Left forelimb (tissue), 1 donor: ENCODE measurements at places on chromosomes 3 and 15.
A peak's percentile ranks its signal among the peaks of the same experiment; 100 is the strongest.

DNA sequence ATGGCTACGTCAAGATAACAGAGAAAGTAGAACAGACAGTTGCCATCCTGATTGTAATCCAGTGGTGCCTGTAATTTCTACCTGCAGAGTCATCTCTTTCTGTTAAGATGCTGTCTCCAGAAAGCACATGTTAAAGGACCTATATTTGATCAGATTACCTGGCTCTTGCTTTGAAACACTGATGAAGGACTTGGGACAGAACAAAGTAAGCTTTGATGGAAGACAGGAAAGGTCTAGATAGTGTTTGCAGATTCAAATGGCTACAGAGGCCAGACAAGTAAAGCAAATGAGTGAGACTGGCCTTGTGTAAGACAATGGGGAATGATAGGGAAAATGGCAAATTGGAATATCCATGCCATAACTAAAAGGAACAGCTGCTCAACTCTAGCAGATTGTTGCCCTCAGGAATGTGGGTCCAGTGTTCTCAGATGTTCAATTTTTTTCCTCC is 1.8 kb upstream of the GSK3B start:
- DNase-seq: no peak

GRCh38 chr3:190983875-190984274 is 121.4 kb upstream of the GMNC start:
- DNase-seq: no peak

- DNase-seq: no peak
These were observed 407.1 kb upstream of the KCNMB2 start for GRCh38 chr3:178129109-178129508.

DNA sequence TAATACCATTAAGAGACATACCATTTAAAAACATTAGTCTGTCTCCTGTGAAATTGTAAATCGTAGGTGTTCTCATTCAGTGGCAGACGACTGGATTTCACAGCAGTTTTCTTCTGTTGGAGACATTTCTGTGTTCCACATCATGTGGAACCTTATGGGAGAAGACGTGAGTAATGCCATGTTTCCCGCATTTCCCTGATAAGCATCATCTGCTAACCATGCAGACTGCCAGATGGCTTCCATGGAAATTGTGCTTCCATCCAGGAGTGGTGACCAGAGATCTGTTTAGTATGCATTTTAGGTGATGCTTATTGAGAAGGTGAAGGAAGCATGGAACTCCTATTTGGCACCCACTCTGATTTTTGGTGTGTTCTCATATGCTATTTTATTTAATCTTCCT is 28.4 kb upstream of the ST3GAL6 start:
- DNase-seq: no peak

GRCh38 chr15:83991163-83991562 is 244.4 kb upstream of the GOLGA6L4 start:
- DNase-seq: no peak

DNA sequence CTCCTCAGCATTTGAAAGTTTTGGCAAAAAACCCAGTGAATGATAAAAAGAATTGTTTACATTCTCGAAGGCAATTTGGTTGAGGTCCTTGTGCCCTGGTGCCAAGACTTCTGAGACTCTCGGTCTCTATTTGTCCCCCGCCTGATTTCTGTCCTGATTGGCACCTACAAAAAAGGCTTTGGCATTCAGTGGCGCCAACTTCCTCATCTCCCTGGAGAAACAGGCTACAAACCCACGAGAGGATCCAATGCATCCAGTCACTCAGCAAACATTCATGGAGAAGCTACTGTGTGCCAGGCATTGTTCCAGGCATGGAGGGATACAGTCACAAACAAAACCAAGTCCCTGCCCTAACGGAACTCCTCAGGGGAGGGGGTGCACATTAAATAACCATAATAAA is 42.7 kb downstream of the HES1 start:
- no peak for DNase-seq

DNA sequence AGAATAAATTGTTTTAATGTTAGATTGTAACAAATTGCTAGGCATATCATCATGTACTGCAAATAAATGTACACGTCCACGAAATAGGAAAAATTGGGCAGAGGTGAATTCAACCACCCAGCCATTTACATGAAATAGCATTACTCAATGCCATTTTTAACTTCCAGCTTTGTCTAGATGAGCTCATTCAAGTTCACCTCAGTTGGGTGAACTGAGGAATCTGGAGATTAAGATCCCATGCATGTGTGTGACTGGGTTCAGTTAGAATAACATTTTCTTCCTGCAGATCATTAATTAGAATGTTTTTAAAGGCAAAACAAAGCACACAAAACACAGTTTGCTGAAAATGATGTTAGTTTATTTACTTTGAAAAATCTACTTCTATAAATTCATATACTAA is 767.8 kb upstream of the GOLIM4 start:
- no peak for DNase-seq

- no peak for DNase-seq
These were observed 666.5 kb downstream of the SQOR start for GRCh38 chr15:46301291-46301690.

DNA sequence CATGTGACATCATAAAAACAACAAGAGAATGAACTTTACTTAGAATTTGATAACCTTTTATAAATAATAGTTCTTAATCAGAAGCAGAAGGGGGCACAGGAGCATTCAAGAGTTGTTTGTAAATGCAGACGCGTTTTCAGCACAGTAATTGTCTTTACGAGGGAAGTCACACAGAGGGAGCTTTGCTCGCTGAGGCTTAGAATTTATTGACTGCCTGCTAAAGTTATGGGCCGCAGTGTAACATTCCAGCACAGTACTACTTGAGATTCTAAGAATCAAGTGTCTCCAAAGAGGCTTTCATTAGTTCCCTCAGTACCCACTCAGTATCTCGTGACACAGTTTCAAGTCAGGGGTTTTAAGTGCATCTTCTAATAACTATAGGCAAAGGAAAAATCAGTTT is 288.7 kb downstream of the NR2F2 start:
- DNase-seq: no peak

- no peak for DNase-seq
These were observed 581.4 kb upstream of the DPPA4 start for GRCh38 chr3:109918740-109919139.

DNA sequence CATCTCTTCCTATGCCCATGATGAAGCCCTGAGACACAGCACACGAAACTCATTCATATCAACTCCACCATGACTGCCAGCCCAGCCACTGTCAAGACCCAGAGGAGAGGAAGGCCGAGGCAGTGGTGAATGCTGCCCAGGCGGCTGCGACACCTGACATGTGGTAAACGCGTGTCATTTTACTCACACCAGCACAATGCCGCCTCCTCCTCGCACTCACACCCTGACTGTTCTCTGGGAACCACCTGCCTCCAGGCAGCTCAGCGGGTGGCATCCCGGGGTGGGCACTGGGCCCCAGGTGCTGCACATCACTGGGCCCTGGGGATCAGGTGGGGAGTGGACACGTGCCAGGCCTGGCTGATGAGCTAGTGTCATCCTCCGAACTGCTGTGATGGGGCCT is 21.5 kb downstream of the KLHL25 start:
- no peak for DNase-seq

- DNase-seq: no peak
These were observed 1.8 kb downstream of the PSTPIP1 start for GRCh38 chr15:76996526-76997401.

GRCh38 chr15:25247407-25248038 is 191.3 kb downstream of the UBE3A start:
- peak; percentile 55 for DNase-seq

DNA sequence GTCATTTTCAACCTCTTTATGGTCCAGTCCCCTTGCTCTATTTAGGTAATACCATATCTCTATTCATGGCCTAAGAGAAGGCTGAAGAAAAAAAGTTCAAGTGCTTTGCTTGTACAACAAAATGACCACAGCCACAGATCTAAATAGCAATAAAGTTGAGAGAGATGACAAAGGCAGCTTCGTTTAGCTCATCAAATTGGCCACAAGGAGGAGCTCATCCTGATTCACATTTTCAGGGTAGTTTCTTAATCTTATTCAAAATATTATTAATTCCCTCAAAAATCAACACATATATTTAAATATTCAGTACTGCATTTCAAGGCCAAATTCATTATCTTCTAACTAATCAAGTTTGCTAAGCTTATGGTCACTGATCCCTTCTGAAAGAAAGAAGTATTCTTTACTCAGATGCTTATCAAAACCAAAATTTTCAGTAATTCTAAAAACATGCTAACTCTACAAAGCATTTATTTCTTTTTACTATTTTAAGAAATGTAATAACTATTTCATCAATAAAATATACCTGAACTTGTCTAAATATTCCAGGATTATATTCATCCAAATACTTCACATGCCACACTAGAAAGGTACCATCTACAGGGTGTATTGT is 85.5 kb downstream of the DMXL2 start:
- no peak for DNase-seq

DNA sequence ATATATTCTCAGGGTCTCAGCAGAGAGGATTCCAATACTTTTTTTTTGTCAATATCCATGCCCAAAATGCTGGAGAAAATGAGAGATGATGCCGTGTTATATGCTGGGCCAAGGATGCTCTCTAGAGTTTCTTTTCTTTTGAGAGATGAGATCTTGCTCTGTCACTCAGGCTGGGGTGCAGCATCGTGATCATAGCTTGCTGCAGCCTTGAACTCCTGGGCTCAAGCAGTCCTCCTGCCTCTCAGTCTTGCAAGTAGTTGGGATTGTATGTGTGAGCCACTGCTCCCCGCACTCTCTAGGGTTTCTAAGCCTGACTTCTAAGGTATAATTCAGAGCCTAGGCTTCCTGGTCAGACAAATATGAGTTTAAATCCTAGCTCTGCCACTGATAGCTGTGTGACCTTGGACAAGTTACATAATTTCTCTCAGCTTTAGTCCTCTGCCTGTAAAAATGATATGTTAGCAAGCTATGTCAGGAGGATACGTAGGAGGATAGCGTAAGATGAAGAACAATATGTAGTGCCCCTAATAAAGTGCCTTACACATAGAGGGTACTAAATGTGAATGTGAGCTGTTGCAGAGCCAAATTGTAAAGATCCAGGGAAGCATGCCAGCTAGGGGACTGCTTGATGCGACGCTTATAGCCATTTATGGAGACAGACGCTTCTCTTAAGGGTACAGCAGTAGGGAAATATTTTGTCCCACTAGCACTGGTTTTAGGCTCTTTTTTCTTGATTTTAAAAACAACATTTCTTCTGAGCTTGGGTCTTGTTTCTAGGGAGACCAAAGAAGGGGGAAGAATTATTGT is 7.4 kb downstream of the STARD9 start:
- no peak for DNase-seq

GRCh38 chr3:155217591-155217990 is 75.9 kb downstream of the STRIT1 start:
- DNase-seq: no peak

- DNase-seq: no peak
These were observed 27.9 kb upstream of the SLC30A4 start for GRCh38 chr15:45550436-45550835.

GRCh38 chr3:81951636-81952035 is 190.2 kb upstream of the GBE1 start:
- DNase-seq: no peak
